Upper lobe of left lung (tissue), 6 donors: ENCODE measurements at places on chromosomes 6 and 20. TPM values are rescaled to one million over a fixed set of nuclear protein-coding genes. Genes with fewer than 3 reads are reported as not detected.
A peak's percentile ranks its signal among the peaks of the same experiment; 100 is the strongest.

- peaks cover 25% of the 10 kb centered on the region for H3K4me1 ChIP-seq
- H3K27me3 ChIP-seq, result peaks cover 55% of the 10 kb centered on the region
- no peak overlapping the region for H3K4me3 ChIP-seq
- DNase-seq, result no peak
Measured at GRCh38 chr20:38722683-38723016, 1.6 kb upstream of the SLC32A1 start.

- no peak for DNase-seq
- no peaks in the 10 kb centered on the region for H3K4me1 ChIP-seq
- H3K4me3 ChIP-seq, result no peak overlapping the region
- no peak overlapping the region for H3K27ac ChIP-seq
Measured at GRCh38 chr20:16313917-16314316, 259.3 kb downstream of the KIF16B start.

GRCh38 chr6:111464184-111464583 is 18.8 kb downstream of the REV3L start:
- H3K27me3 ChIP-seq, result no peaks in the 10 kb centered on the region
- no peak overlapping the region for H3K27ac ChIP-seq
- DNase-seq, result no peak
- H3K4me1 ChIP-seq, result peaks cover 21% of the 10 kb centered on the region

SRF gene
- total RNA-seq, result 40.6 TPM

DNA sequence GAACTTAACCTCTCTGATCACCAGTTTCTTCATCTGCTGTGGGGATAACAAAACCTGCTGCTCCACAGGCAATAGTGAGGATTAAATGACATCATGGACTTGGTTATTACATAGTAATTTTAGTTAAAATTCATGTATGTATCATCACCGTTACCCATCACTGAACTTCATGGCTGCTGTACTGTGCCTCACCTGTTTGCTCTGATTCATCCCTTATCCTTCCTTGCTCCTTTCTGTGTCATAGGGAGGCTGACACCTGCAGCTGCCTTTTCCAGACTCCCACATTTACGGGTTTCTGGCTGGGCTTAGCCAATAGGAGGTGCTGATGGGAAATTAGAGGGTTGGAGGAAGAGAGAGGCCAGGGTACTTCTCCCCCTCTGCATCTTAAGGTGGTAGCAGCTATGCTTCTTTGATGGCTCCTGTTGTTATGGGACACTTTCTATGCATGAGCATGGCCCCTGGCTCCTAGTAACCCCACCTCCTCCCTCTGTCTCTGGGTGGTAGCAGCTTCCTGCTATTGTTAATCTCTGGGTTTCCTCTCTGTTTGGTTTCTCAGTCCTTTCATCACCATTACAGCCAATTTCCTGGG is 332.1 kb downstream of the DHX35 start:
- no peaks in the 10 kb centered on the region for H3K36me3 ChIP-seq
- H3K4me1 ChIP-seq, result no peaks in the 10 kb centered on the region
- no peaks in the 10 kb centered on the region for H3K27me3 ChIP-seq
- DNase-seq, result no peak
- H3K27ac ChIP-seq, result no peak overlapping the region
- H3K4me3 ChIP-seq, result no peak overlapping the region

GRCh38 chr6:112179631-112180030 is 74.7 kb downstream of the LAMA4 start:
- no peaks in the 10 kb centered on the region for H3K27me3 ChIP-seq
- no peak overlapping the region for H3K4me3 ChIP-seq
- peaks cover 11% of the 10 kb centered on the region for H3K36me3 ChIP-seq
- no peaks in the 10 kb centered on the region for H3K4me1 ChIP-seq

DNA sequence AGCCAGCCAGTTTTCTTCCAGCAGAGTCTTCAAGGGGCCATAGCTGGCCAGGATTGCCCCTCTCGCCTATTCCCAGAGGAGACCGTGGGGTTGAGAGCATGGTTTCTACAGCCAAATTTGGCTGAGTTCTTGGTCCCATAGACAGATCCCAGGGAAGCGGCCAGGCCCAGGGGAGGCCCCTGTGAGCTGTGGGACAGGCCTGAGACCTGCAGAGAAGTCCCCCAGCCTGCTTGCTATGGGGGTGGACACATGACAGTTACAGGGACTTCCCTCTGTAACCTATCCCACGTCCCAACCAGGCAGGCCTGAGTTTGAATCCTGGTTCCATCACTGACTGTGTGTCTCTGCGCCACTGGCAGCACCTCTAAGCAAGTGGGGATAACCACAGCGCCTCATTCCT is 2.6 kb downstream of the TCF15 start:
- peaks cover 16% of the 10 kb centered on the region for H3K4me1 ChIP-seq
- H3K36me3 ChIP-seq, result no peaks in the 10 kb centered on the region
- H3K27ac ChIP-seq, result no peak overlapping the region
- no peak overlapping the region for H3K4me3 ChIP-seq
- no peak for DNase-seq

GRCh38 chr6:122220254-122220653 is 179.2 kb upstream of the HSF2 start:
- no peak overlapping the region for H3K27ac ChIP-seq
- no peak overlapping the region for H3K4me3 ChIP-seq
- H3K27me3 ChIP-seq, result no peaks in the 10 kb centered on the region

DNA sequence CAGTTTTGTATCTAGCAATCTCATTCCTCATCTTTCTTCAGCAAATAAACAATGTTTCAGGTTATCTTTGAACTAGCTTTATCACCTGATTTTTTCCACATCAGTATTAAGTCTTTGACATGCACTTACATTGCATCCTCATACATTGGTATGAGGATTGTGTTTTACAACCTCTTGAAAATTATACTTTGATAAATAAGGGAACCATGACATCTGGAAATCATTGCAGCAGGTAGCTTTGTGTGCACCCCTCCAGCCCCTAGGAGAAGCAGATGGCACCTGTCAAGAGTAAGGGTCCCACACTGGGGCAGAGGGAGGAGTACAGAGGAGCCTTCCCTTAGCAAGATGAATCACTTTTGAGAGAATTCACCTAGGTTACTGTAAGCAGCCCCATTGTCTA is 13.7 kb upstream of the RNASET2 start:
- H3K4me1 ChIP-seq, result no peaks in the 10 kb centered on the region
- H3K36me3 ChIP-seq, result no peaks in the 10 kb centered on the region
- H3K27ac ChIP-seq, result no peak overlapping the region
- no peaks in the 10 kb centered on the region for H3K27me3 ChIP-seq

DNA sequence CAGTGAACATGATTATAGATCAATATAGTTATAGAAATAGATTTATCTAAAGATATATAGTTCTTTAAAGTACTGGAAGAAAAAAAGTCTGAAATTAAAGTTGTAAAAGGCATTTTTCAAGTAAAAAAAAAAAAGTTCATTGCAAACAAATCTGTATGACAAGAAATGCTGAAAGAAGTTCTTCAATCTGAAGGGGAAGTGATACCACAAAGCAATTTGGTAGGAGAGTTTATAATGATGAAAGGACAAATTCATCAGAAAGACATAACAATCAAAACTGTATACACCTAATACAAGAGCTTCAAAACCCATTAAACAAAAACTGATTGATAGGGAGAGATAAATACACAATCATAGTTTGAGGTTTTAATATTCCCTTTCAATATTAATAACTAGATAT is 14.1 kb downstream of the HUS1B start:
- H3K4me3 ChIP-seq, result no peak overlapping the region
- peaks cover 3% of the 10 kb centered on the region for H3K4me1 ChIP-seq
- H3K36me3 ChIP-seq, result no peaks in the 10 kb centered on the region
- no peaks in the 10 kb centered on the region for H3K27me3 ChIP-seq
- no peak overlapping the region for H3K27ac ChIP-seq

GPSM3 gene
- total RNA-seq, result 80.4 TPM

GRCh38 chr20:37524859-37525708 is 2.6 kb downstream of the BLCAP start:
- no peaks in the 10 kb centered on the region for H3K27me3 ChIP-seq
- H3K36me3 ChIP-seq, result no peaks in the 10 kb centered on the region
- H3K4me1 ChIP-seq, result peaks cover 43% of the 10 kb centered on the region
- H3K27ac ChIP-seq, result no peak overlapping the region
- H3K4me3 ChIP-seq, result no peak overlapping the region

PRICKLE4 gene
- 11.2 TPM for total RNA-seq

DNA sequence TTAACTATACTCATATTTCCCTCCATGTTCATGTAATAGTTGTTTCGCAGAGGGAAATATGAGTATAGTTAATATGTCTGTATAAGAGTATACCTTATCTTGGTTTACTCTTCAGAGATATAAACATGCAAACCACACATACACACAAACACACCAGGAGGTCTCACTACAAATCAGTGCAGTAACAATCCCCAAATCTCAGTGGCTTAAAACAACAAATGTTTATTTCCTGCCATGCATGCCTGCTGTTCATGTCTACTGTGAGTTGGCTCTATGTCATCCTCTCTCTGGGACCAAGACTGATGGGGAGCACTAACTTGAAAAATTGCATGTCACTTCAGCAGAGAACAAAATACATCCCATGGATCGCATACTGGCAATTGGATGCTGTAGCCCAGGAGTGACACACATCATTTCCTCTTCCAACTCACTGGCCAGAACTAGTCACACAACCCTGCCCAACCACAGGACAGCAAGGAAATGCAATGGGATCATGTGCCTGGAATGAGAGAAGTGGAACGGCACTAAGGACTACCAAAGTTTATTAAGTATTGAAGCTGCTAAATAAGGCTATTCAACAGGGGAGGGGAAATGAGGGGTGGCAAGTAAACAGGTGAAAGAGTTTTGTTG is 89.0 kb upstream of the DTNBP1 start:
- DNase-seq, result no peak
- H3K27ac ChIP-seq, result no peak overlapping the region
- H3K36me3 ChIP-seq, result no peaks in the 10 kb centered on the region
- no peaks in the 10 kb centered on the region for H3K27me3 ChIP-seq
- H3K4me3 ChIP-seq, result no peak overlapping the region

DNA sequence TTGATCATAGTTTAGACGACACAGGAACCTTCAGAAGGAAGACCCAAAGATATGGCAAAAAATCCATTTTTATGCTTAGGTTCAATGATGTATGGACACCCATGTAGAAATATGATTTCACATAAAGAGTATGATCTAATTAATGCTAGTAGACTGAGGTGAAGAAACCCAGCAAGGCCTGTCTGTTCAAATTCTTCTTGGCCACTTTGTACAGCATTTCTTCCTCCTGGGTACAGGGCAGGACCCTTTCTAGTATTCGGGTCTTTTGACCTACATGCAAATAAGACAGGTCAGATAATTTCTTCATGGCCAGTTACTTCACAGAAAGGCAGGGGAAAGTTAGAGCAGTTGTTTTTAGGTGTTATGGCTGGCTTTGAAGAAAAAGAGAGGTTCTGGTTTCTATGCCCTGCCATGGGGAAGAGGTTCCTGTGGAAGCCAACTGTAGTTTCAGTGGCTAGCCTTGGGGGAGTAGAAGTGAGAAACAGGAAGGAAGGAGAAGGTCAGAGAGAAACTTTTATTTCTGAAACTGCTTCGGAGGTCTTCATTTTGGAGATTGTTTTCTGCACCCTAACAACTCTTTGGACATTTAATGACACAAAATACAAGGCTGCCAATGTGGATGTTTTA is 208.3 kb downstream of the PTPRK start:
- no peaks in the 10 kb centered on the region for H3K36me3 ChIP-seq
- no peak overlapping the region for H3K4me3 ChIP-seq
- H3K27me3 ChIP-seq, result no peaks in the 10 kb centered on the region
- H3K27ac ChIP-seq, result no peak overlapping the region

- H3K27ac ChIP-seq, result no peak overlapping the region
- no peaks in the 10 kb centered on the region for H3K36me3 ChIP-seq
- no peaks in the 10 kb centered on the region for H3K27me3 ChIP-seq
- DNase-seq, result no peak
- no peaks in the 10 kb centered on the region for H3K4me1 ChIP-seq
Measured at GRCh38 chr20:54184071-54184470, 10.3 kb upstream of the CYP24A1 start.

MYMX gene
- total RNA-seq, result 0.46 TPM

DNA sequence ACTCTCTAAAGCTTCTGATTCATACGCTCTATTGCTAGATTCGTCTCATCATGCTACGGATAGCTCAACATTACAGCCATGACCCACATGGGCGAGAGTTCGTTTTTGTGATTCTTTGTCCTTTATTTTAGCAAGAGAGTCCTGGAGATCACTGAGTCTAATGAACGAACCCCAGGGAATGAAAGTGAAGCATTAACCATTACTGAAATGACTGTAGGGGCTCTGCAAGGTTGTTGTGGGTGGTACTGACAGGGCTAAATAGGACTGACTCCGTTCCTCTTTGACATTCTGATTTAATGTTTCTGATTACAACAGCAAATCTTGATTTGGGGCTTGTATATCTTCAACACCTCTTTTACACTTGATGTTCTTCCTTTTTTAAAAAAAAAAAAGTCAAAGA is 13.7 kb upstream of the RTF2 start:
- H3K27me3 ChIP-seq, result no peaks in the 10 kb centered on the region
- H3K36me3 ChIP-seq, result peaks cover 5% of the 10 kb centered on the region
- DNase-seq, result no peak
- H3K27ac ChIP-seq, result no peak overlapping the region
- no peaks in the 10 kb centered on the region for H3K4me1 ChIP-seq

DNA sequence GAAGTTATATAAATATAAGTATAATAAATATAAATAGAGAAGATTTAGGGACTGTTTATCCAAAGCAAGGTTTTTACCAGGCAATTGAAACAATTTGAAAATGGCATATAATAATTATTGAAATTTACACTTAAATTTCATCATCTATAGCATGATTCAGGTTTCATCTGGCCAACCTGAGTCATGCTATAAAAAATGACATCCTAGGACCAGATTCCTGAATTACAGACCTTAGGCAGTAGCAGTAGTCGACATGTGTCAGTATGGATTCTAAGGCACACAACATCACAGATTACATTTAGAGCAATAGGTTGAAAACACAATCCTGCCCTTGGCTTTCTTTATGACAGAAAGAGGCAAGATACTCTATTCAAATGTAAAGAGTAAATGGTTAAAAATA is 592.3 kb downstream of the PHF3 start:
- no peak overlapping the region for H3K4me3 ChIP-seq

GRCh38 chr6:156699017-156699421 is 78.2 kb upstream of the ARID1B start:
- no peaks in the 10 kb centered on the region for H3K27me3 ChIP-seq
- H3K4me3 ChIP-seq, result no peak overlapping the region
- H3K4me1 ChIP-seq, result no peaks in the 10 kb centered on the region
- no peak for DNase-seq
- H3K36me3 ChIP-seq, result no peaks in the 10 kb centered on the region

DNA sequence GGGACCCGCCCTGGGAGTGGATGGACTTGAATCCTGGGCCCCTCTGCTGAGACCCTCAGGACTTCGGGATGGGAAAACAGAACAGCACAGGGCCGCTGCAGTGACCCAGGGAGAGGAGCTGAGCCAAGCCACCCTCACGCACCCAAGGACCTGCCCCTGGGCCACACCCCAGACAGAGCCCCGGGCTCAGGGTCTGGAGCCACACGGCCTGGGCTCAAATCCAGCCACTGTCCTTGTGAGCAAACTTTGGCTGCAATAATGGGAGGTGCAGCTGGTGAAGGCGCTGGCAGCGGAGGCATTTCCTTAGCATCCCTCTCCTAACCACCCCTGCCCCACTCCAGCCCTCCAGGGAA is 207.7 kb downstream of the PREX1 start:
- peaks cover 24% of the 10 kb centered on the region for H3K4me1 ChIP-seq
- peaks cover 17% of the 10 kb centered on the region for H3K36me3 ChIP-seq
- no peak overlapping the region for H3K4me3 ChIP-seq
- H3K27me3 ChIP-seq, result no peaks in the 10 kb centered on the region
- peak; percentile 58 for DNase-seq

- H3K4me1 ChIP-seq, result peaks cover 17% of the 10 kb centered on the region
- H3K4me3 ChIP-seq, result no peak overlapping the region
- H3K27me3 ChIP-seq, result no peaks in the 10 kb centered on the region
- no peaks in the 10 kb centered on the region for H3K36me3 ChIP-seq
Measured at GRCh38 chr20:32567384-32568178, 17.6 kb downstream of the NOL4L start.

PDE7B gene
- 1.2 TPM for total RNA-seq

GRCh38 chr6:149246691-149247384 is 70.7 kb upstream of the TAB2 start:
- no peak overlapping the region for H3K4me3 ChIP-seq
- H3K27ac ChIP-seq, result no peak overlapping the region
- H3K36me3 ChIP-seq, result no peaks in the 10 kb centered on the region
- no peaks in the 10 kb centered on the region for H3K4me1 ChIP-seq
- peak; percentile 52 for DNase-seq
